Left renal pelvis (tissue), 4 donors: ENCODE measurements at places on chromosomes 1 and 21. TPM values are rescaled to one million over a fixed set of nuclear protein-coding genes. Genes with fewer than 3 reads are reported as not detected.
A peak's percentile ranks its signal among the peaks of the same experiment; 100 is the strongest.

DNA sequence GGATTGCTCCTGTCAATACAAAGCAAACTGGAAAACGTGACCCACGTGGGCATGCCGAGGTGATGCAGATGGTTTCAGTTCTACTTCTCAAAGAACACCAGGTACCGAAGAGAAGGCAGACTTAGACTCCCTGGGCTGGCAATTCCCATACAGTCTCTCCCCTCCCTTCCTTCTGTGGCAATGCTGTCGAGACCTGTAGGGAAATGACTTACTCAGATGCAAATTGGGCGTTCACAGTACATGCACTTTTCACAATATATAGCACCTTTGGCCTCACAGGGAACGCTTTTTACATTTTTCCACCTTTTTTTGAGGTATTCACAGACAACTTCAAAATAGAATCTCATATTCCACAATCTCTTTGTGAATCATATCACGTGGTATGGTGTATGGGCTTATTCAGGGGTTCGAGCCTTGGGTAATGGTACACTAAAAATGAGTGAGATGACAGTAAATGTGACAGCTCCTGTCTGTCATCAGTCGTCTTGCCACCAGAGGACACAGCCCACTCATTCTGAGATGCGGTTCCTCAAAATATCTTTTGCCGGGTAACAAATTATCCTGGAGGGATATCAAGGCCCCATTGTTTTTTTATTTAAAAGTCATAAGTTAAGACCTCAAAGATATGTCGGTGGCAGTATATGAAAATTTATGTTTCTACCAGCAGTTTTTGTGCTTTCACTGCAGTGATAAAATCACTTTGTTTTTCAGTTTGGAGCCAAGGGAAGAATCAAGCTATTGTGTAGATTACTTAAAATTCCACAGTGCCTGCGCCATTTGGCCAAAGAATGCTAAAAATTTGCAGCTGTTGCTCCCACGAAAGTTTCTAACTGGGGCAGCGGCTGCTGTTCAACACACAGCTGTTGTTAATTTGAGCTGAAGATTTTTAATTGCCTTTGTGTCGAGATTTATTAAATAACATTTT is 168.4 kb downstream of the ZZZ3 start:
- no peak for DNase-seq

GRCh38 chr1:71881611-71882010 is 400.7 kb downstream of the NEGR1 start:
- DNase-seq, result no peak

DNA sequence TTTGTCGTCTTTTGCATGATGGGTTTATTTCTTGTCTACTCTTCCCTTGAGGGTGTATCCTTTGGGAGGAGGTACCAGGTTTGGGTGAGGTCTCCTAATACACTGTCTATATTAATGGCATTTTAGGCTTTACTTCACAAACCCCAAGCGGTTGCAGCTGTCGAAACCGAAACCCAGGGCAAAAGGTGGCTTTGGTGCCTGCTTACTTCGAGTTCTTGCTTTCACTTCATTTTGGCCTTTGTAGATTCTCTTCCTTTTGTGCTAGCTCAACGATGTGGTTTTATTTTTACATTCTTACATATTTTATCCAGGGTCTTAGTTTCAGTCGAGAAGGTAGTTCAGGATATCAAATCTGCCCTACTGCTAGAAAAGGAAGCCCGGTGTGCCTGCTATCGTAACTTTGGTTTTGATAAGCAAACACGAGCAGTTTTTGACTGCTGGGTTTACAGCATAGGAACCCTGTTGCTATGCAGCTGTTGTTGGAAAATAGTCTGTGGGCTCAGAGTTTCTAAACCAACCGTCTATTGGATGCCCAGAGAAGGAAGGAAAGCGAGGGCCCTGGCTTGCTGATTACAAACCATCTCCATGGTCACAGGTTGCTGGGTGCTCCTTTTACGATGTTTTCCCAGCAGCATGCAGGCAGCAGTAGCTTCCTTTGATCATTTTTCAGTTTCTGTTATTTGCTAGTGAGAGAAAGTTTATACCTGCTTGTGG is 9.8 kb upstream of the TSPAN2 start:
- no peak for DNase-seq

DNA sequence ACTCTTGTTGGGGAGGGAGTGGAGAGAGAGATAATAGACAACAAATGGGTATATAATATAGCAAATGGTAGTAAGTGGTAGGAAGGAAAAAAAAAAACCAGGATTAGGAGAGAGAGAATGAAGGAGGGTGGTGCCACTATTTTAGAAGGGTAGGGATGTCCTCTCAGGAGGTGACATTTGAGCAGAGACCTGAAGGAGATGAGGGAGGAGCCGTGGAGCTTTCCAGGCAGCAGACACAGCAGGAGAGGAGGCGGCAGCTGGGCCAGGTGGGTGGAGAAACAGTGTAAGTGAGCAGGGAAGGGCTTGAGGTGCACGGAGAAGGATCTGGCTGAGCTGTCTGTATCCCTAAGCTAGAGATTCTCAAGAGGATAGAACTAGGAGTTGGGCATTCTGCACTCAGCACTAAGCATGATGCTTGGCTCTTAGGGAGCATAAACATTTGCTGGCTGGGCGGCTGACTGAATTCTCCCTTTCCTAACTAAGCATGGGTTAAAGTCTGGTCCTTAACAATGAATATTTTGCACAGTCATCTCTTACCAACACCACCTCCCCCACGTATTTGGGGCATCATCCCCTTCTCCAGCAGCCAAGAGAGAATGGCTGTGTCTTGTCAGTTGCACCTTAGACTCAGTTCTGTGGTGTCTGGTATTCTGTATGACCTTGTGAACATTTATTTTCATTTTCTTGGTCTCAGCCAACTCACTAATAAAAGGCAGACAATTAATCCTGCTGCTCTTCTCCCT is 27.6 kb upstream of the SARS1 start:
- no peak for DNase-seq

DNA sequence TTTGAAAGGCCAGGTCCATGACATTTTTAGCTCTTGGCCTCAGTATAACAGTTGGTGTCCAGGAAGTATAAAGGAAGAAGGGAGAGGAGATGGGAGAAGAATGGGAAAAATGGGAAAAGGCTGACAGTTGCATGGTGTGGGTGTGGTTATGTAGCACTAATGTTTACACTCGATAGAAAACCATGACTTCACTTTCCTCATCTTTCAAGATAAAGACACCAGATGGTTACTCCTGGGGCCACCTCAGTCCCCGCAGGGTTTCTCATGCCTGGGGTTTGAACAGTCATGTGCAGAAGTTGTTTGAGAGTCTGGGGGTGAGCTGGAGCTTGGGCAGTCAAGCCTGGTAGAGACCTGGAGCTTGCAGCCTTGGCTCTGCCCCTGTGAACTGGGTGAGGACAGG is 7.9 kb downstream of the PGBD2 start:
- no peak for DNase-seq

DNA sequence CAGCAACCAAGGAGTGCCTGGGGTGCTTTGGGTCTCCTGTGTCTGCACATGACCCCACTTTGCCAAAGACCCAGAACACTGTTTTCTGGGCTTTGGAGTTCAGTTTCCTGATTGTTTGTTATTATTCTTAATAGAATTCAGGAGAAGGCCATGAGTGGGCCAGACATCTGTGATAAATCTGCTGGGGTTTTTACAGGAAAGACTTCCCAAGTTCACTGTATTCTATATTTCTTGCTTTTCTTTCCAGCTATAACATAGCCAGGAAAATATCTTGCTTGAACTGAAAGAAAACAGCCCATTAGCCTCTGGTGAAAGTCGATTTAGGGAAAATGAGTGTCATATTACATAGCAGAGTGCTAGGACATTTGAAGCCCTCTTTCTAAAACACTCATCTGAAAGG is 345.1 kb upstream of the USP24 start:
- DNase-seq, result no peak

- peak; percentile 68 for DNase-seq
These were observed at the start of gene PHGDH for GRCh38 chr1:119711804-119712341. Gene PHGDH (plus strand): TSS chr1:119711934. CDS start chr1:119712023, 89 bp downstream.

GRCh38 chr1:205226868-205227583 is 720 bp upstream of the TMCC2 start:
- no peak for DNase-seq

- DNase-seq, result no peak
These were observed 5.7 kb downstream of the C1orf210 start for GRCh38 chr1:43279666-43280065.

DNA sequence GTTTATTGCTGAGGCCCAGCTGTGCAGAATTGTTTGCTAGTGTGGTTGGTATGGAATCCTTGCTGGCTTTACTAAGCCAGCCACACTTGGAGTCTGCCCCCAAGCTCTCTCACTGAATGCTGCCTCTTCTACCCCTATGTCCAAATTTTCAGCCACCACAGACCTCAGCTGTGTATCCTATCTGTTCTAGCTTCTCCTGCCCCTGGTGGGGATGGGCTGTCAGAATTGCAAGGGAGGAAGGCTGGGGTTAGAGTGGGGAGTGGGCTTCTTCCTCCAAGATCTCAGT is 4.4 kb downstream of the NHLH1 start:
- DNase-seq, result no peak

- DNase-seq, result no peak
These were observed 12.2 kb upstream of the PGLYRP3 start for GRCh38 chr1:153324912-153325311.

DNA sequence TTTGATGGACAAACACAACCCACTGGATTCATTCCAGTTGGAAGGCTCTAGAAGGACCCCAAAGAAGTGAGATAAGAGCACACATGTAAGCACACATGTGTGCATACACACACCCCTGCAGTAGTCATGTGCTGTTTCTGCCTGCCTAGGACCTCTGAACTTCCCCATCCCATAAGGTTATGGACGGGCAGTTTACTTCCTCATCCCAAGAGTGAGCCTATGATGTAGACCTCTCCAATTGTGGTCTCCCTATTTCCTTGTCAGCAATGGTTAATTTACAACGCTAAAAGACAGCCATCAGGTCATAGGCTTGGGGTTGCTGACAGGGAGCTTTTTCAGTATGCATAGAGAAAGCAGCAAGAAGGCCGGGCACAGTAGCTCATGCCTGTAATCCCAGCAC is 15.4 kb upstream of the ADAR start:
- DNase-seq, result no peak

Gene PCAT6
- 4.5 TPM for polyA plus RNA-seq

Gene S100A12
- polyA plus RNA-seq, result 1.4 TPM

Gene HES5
- 0.36 TPM for polyA plus RNA-seq

Gene TRIM45
- 15.8 TPM for polyA plus RNA-seq

Gene AHCYL1
- 107 TPM for polyA plus RNA-seq

Gene TMPRSS2
- 31.2 TPM for polyA plus RNA-seq
